ENCODE measurements at places on chromosomes 5 and 9.
A peak's percentile ranks its signal among the peaks of the same experiment; 100 is the strongest.

DNA sequence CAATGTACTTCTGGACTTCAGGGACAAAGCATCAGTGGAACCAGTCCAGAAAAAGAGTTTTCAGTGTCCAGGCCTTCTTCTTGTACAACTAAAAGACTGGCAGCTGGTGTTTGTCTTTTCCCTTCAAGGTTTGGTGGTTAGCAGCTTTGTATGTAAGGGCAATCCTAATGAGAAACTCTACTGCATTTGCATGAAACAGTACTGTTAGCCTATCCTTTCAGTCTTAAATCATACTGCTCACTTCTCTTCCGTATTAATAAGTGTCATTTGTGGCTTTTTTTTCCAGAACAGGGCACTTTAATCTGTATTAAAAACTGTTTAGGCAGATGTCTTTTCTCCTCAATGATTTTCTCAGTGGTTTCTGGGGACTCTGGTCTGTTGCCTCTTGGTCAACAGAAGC, 48.9 kb downstream of the FAM174A start:
- no peak for DNase-seq

GRCh38 chr5:102590467-102590866, 91.7 kb upstream of the SLCO6A1 start:
- DNase-seq = no peak

GRCh38 chr5:55880453-55880852, 29.3 kb downstream of the IL31RA start:
- DNase-seq = no peak

DNA sequence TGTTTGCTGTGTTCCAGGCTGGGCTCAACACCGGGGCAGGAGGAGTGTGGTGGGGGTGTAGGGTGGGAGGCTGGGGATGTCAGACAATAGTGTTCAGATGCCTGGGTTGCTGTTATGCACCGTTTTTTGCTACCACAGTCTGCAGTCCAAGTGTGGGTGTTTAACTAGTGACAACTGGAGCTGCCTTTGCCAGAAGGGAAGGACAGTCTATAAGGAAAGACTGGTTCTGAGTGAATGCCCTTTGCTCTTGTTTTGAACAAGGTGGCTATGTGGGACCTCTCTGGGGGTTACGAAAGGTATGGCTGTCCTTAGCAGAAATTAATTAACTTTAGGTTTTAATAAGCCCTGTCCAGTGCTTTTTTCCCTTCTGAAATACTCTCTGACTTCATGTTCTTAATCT, 118.5 kb upstream of the GNA14 start:
- no peak for DNase-seq

GRCh38 chr5:2917093-2917492, 165.6 kb upstream of the IRX2 start:
- DNase-seq = no peak

GRCh38 chr9:99509065-99509745, 287.1 kb downstream of the SEC61B start:
- DNase-seq = no peak

- no peak for DNase-seq
Observed at GRCh38 chr5:180339583-180340183, 13.5 kb downstream of the GFPT2 start.

- no peak for DNase-seq
Observed at GRCh38 chr9:136711751-136712689, at the start of gene DIPK1B. Gene DIPK1B (plus strand): TSS chr9:136712572. CDS start chr9:136712666, 94 bp downstream.

DNA sequence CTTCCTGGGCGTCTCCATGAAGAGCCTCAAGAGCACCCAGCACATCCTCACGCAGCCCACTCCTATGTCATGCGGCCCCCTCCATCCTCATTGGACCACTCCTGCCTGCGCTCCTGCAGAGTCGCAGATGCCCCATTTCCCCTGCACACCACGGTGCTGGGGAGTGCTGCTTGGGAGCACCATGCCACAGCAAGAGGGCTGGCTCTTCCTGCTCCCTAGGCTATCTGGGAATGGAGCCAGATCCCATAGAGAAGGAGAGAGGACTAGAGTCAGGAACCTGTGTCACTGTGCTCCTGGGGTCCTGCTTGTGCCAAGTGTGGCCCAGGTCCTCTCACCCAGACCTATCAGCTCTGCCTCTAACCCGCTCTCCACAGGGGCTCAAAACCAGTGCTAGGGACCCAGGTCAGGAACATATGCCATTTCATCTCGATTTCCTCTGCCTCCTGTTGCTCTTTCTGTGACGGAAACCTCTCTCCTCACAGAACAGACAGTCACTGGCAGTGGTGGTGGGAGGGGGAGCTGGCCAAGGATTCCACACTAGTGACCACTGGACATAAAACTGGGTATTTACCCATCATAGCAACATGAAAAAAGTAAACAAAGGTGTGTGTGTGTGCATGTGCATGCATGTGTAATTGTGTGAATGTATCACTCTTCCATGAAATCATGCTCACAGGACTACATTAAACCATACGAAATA, 178.4 kb downstream of the TTLL11 start:
- DNase-seq = no peak

DNA sequence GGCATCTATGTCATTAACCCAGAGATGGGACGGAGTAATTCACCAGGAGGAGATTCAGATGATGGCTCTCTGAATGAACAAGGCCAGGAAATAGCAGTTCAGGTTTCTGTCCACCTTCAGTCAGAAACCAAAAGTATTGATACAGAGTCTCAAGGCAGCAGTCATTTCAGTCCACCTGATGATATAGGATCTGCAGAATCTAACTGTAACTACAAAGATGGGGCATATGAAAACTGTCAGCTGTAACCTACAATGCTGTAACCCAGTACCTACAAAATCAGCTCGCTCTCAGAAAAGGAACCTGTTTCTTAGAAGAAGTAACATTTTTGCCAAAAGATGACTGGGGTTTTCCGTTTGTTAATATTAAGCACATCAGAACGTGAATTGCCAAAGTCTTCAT, 14.7 kb downstream of the MFAP3 start:
- no peak for DNase-seq

DNA sequence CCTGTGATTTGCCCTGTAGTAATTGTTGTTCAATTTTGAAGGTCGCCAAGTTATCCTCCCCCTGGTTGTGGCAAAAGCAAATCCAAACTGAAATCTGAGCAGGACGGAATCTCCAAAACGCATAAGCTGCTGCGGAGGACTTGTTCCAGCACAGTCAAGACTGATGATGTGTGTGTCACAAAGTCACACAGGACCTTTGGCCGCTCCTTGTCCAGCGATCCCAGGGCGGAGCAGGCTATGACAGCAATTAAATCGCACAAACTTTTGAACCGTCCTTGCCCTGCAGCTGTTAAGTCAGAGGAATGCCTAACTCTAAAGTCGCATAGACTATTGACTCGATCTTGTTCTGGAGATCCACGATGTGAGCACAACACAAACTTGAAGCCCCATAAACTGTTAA, 128.4 kb downstream of the PARP8 start:
- DNase-seq = no peak

DNA sequence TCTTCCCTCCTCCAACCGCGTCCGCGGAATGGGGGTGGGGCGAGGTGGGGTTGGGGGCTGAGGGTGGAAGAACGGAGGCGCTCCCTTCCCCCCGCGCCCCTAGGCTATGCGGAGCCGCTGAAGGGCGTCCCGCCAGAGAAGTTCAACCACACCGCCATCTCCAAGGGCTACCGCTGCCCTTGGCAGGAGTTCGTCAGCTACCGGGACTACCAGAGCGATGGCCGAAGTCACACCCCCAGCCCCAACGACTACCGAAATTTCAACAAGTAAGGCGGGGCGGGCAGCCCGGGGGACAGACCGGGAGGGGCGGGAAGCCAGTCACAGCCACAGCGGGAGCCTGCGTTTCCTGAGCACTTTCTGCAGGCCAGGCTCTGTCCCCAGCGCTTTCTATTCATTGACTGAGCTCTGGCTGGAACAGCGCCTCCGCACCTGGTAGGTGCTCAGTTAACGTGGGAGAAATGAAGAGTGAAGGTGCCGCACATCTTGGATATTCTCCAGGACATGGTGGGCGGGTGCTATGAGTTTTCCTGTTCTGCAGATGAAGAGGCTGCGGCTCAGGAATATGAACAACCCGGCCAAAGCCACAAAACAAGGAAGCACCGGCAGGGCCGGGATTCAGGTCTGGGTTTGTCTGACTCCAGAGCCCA, 11.3 kb downstream of the MYOZ3 start:
- peak; percentile 16 for DNase-seq

DNA sequence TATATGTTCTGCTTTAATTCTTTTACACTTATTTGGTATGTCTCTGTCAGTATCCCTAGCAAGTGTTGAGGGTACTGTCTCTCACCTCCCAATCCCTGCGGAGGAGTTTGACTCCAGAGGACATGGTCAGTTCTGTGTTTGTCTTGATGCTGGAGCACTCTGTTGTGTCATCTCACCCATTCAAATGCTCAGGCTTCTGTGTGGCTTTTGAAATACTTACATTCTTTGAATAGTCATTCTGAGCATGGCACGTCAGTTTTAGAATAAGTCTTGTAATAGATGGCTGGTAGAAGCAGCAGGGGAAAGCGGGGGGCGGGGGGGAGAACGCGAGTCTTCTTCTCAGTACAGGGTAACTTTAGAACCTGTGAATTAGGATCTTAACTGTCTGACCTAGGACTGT, 12.3 kb downstream of the MAST4 start:
- DNase-seq = no peak

GRCh38 chr5:1161833-1162229, 39.6 kb upstream of the SLC6A19 start:
- DNase-seq = no peak

DNA sequence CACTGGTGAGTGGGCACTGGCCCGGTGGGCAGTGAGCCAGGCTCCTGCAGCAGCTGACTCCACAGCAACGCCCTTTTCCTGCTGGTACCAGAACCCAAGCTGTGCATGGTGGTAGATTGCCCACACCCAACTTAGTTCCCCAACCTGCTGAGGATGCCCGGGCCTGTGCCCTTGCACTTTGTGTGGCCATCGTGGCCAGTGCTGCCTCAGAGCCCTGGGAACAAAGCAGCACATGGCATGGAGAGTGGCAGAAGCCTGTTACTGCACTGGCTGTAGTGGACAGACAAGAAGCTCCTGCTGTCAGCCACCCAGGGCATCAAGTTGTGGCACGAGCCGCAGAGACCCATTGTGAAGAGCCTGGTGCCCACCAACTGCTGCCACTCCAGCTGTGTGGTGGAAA, 612.9 kb downstream of the DNAH5 start:
- DNase-seq = no peak

DNA sequence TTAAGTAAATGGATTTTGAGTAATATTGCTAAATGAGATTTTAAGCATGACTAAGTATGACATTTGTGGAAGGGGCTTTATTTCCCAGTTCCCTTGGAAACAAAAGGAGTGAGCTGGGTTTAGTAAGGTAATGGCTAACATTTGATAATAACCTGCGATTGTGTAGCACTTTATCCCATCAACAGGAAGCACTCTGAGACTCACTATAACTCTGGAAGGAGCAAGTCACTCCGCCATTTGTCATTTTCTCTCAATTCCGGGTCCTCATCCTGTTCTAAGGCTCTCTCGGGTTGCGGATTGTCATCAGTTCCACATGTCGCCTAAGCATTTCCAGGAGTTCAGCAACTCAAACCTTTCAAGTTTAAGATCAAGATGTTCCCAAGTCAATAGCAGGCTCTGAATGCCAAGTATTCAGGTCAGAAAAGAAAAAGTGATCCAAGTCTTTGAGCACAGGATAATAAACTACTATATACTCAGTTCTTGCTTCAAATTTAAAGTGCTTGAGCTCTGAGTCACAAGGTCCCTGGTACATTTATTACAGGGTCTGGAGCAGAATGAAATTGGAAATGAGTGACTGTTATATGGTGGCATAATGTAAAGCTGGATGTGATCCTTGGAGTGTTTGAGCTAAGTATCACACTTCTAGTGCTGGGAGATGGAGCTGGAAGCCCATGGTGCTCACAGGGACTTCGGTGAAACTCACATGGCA, 39.3 kb downstream of the CAPSL start:
- DNase-seq = no peak

DNA sequence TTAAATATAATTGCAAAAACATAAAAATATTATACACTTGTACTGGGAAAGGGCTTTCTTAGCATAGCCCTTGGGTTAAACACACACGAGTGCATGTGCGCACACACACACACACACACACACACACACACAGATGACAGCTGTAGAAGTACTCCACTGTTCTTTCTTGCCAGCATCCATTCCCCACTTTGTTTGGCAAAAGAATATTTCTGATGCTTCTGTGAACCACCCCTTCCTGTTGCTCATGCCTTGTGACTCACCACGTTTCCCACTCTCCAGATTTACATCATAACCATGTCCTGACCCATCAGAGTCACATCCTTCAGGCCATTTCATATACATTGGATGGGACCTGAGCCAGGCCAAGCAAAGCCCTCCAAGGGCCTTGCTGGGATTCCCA, 280.1 kb downstream of the DNAH5 start:
- no peak for DNase-seq

Data from T-cell (primary cell).